ENCODE measurements at places on chromosomes 2 and 18.

- DNase-seq, result no peak
These were observed 180.7 kb downstream of the PLCL1 start for GRCh38 chr2:197985029-197985638.

DNA sequence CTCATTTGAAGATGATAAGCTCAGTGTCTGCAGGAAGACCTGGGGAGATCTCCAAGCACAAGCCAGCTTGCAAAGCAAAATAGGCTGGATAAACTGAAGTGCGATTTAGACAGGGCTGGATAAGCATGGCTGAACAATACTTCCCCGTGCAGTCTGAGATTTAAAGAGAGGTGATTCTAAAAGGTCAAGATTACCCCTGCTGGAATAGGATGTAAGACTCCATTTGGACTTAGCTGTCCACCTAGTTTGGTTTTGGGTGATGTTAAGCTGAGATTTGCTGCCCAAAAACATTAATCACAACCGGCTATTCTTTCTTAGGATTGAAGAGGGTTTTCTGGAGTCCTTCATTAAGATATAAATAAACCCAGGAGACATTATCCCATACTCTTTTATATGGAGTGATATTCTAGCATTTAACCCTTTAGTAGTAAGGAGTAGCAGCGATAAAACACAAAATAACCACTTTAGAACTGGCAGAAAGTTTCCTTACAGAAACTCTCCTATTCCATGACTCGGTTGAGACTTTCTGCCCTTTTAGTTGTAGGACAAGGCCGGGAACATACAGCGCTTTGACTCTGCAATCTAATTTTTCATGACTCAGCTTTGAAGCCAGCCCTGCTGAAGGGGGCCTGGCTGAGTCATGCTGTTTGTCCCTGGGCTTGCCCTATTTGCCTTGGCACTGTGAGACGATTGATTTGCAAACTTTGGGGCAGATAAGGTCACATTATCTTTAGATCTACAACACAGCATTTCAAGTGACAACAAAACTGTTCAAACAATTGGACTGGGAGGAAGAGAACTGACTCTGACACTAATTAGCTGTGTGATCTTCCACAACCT lies 238.2 kb downstream of the GCA start:
- DNase-seq, result no peak

- no peak for DNase-seq
These were observed 96.2 kb downstream of the GLI2 start for GRCh38 chr2:120831891-120832290.

- no peak for DNase-seq
These were observed 94.7 kb upstream of the TAF1B start for GRCh38 chr2:9748577-9748976.

DNA sequence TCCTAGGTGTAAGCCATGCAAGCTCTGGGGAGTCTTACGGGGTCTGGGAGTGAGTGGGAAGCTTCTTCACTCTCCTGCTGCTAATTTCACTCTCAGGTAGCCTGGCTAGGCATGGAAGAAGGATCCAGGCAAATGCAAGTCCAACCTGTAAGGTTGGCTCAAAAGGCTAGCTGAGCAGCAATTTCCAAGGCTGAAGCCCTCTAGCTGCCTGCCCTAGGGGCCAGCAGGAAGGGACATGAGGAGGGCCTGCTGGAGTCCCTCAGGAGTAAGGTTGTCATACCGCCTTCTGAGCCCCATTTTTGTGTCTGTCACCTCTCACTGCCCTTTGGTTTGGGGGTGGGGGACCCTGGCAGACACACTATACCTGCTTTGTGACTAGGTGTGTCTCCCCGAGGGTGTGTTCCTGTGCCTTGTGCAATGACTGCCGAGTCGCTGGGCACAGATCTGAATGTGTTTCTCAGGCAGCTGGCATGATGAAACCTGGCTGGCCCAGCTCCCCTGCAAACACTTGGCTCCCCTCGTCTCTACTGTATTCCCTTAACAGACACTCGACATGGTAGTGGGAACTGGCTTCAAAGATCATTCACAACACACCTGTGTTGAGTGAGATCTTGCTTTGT lies 123.9 kb upstream of the FAM136A start:
- no peak for DNase-seq

GRCh38 chr2:50492477-50492851 lies 539.5 kb downstream of the NRXN1 start:
- no peak for DNase-seq

DNA sequence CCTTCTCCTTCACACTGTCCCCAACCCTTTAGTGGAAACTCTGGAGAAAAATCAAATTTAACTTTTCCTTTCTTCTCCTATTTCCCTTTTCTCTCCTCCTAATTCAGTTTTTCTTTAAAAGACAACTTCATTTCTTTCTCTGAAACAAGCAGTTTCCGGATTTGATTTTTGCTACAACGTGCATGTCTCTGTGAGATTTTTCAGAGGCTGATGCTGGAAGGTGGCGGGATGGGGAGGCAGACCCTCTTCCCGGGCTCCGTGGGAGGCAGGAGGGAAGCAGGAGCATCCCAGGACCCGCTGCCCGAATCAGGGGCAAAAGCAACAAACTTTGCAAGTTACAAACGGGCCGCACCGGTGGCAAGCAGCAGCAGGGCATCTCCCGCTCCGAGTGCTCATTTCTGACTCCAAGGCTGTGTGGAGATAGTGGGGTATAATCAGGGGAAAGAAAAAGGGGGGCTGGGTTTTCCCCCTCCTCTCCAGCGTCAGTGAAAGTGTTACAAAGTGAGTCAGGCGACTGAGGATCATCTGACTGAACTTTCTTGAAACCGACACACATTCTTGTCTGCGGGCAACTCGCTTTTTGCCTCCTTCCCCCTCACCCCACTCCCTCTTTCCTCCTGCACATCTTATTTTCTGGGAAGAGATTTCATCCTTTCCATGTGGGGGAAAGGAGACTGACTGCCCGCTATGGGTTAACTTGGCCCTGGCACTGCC lies 6.4 kb downstream of the ZEB2 start:
- DNase-seq, result no peak

DNA sequence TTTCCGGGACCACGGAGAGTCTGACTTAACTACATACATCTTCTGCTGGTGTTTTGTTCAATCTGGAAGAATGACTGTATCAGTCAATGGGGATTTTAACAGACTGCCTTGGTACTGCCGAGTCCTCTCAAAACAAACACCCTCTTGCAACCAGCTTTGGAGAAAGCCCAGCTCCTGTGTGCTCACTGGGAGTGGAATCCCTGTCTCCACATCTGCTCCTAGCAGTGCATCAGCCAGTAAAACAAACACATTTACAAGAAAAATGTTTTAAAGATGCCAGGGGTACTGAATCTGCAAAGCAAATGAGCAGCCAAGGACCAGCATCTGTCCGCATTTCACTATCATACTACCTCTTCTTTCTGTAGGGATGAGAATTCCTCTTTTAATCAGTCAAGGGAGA lies 23.1 kb downstream of the ICOS start:
- no peak for DNase-seq

DNA sequence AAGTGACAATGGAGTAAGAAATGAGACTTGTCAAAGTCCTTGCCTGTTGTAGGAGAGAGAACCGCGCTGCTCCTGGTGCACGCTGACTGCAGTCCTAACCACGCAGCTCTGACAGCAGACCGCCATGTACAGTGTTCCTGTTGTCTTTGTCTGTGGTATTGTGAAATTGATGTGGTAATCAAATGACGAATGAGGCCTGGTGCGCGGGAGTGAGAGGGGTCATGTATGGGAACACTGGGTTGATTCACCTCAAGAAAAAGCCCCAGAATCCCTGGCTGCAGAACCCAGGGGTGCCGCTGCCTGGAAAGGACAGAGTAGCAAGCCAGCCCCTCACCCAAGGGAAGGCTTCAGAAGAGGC lies 64.0 kb downstream of the INPP4A start:
- DNase-seq, result peak; percentile 39

DNA sequence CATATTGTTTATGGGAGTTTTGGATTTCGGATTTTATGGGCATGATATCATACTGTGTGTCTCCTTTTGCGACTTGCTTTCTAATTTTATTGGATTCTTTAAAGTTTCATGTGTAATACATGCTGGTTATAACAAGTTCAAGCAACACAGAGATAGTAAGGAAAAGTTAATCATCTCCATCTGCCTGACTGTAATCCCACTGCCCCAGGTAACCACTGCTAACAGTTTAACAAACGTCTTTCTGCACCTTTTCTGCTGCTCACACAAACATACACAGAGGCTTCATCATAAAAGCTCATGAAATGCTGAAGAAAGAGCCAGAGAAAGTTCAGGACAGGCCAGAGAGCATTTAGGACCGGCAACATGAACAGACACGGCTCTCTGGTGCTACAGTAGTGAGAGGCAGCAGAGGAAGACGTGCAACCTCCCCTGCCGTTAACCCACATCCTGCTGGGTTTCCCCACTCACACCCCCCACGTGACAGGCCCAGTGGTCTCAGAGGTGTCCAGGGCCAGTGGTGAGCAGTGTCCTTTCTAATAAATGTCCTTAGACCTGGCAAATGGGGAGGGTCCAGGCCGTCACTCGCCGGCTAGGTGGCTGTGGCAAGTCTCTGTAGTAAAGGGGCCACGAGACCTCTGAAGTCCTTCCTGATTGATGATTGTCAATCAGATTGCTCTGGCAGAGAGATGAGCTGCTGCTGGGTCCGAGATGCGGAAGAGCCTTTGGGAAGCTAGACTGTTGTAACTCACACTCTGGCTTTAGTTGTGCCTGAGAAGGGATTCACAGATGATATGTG lies 43.0 kb upstream of the SLC1A4 start:
- DNase-seq, result peak; percentile 1

- no peak for DNase-seq
These were observed 81.8 kb downstream of the SCN9A start for GRCh38 chr2:166293984-166294383.

DNA sequence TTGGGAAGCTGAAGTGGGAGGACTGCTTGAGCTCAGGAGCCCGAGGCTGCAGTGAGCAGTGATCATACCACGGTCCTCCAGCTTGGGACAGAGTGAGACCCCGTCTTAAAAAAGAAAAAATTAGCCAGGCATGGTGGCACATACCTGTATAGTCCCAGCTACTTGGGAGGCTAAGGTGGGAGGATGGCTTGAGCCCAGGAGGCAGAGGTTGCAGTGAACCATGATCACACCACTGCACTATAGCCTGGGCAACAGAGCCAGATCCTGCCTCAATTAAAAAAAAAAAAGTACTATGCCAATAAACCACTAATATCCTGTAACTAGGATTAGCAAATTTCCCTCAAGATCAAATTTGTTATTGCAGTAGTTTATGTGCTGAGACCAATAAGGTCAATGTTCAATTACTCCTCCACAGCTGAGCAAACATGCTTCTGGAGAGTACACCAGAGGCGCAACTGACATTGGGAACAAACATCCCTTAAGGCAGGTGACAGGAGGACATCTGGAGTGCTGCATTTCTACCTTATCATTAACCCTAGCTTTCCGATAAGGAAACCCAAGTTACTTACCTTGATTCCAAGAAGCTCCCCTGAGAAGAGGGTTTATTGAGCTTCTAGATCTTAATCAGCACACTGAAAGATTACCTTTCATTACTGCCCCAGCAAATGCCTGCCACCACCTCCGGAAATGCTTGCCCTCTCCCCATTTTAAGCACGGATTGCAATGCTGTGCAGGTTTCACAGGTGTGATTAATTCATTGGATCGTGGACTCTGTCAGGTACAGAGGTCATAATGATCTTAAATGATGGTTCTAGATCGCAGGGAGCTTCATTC lies 26.2 kb downstream of the MGAT4A start:
- DNase-seq, result no peak

DNA sequence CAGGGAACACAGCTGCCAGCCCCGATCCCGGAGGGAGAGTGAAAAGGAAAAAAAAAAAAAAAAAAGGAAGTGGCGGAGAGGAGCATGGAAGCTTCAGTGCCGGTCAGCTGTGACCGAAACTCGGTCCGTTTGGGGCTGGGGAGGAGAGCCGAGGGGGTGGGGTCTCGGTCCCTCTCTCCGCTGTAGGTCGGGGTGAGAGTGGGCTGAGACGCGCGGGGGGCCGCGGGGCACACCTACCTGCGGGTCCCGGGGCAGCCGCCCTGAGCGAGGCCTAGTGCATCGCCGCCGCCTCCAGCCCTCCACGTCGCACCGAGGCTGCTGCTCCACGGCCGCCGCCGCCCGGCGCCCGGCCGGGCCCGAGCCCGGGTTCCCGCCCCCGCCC lies 536 bp downstream of the VPS54 start:
- DNase-seq, result no peak

DNA sequence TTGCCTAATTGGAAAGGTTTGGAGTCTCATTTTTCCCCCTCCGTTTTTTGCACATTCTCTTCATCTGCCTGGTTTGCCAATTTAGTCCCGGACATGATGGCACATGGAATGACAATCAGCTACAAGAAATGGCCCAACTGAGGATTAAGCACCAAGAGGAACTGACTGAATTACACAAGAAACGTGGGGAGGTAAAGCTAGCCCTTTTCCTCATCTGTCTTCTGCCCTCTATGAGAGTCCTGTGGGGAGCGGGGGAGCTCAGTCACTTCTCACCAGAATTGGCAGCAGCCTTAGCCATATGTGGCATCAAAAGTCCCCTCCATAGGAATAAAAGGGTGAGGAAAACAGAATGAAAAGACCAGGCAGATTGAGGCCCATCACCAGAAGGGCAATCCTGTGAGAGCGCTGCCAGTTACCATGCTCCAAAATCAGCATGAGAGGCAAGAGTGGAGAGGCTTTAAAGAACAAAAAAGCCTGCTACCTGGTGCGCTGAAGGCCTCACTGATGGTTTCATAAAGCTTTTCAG lies 11.6 kb downstream of the ATG16L1 start:
- no peak for DNase-seq

GRCh38 chr18:61199171-61199848 lies 133.9 kb upstream of the CDH20 start:
- DNase-seq, result no peak

DNA sequence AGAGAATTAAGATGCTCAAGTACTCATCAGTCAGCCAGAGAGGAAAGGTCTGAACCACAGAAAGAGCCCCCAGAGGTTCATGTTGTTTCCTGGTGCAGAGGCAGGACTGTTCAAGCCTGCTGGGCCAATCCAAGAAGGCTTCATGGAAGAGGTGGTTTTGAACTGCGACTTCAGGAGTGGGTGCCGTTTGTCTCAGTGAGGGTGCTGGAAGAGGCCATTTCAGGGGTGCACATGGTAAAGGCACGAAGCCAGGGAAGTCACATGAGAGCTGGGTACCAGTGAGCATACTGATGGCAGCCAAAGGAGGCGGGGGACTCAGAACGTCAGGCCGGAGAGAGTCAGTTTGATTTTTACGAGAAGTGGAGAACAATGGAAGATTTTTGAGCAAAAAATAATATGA lies 55.5 kb downstream of the EMILIN2 start:
- DNase-seq, result no peak

DNA sequence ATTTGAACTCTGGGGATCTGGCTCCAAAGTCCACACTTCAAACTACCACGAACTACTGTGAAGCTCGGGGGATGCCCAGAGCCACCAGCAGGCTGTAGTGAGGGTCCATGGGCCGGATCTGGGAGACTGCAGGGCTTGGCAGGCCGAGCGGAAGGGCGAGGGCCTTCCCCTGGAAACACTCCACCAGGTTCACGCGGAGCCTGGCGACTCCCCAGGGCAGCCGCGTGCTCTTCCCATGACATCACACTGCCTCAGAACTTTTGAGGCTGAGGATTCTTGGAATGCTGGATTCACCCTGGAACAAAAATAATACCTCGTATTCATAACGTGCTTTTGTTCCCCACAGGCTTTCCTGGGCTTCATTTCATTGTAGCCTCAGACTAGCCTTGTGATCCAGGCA lies 201.0 kb downstream of the SMAD7 start:
- DNase-seq, result no peak

- no peak for DNase-seq
These were observed 61.2 kb upstream of the RBM44 start for GRCh38 chr2:237737196-237737865.

Data from effector CD8-positive, alpha-beta T cell (primary cell).